Cortex of kidney (tissue), 1 donor: ENCODE measurements at places on chromosomes 13 and 19.

GRCh38 chr19:49770529-49770928 is 3.7 kb downstream of the AP2A1 start:
- DNase-seq, result no peak

- no peak for DNase-seq
Observed at GRCh38 chr13:47474326-47474725, 526.7 kb downstream of the SUCLA2 start.

DNA sequence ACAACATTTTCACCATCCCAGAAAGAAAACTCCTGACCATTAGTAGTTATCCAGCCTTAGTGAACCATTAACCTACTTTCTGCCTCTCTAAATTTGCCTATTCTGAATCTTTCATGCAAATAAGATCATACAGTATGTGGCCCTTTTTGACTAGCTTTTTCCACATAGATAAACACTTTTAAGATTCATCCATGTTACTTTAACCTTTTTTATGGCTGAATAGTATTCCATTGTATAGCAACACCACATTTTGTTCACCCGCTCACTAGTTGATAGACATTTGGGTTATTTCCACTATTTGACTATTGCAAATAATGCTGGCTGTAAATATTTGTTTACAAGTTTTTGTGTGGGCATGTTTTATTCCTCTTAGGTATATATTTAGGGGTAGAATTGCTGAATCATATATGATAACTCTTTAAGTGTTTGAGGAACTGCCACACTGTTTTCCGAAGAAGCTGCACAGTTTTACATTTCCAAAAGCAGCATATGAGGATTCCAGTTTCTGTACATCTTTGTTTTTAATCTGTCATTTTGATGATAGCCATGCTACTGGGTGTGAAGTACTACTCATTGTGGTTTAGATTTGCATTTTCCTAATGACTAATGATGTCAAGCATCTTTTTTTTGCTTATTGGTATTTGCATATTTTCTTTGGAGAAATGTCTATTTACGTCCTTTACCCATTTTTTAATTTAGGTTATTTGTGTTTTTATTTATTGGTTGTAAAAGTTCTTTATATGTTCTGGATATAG is 17.1 kb downstream of the COG6 start:
- DNase-seq, result no peak

- no peak for DNase-seq
Observed at GRCh38 chr19:38469151-38469550, 35.7 kb downstream of the RYR1 start.

DNA sequence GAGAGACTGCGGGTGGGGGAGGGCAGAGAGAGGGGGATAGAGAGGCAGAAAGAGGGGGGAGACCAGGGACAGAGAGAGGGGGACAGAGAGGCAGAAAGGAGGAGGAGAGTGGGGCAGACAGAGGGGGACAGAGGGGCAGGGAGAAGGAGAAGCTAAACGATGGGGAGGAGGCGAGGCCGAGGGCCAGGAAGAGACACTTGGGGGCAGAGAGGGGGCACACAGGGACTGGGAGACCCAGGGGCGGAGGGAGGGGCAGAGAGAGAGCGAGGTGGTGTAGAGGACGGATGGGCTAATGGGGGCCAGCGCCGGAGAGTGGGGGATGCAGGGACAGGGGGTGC is 666 bp downstream of the MEIS3 start:
- DNase-seq, result no peak

GRCh38 chr13:71274923-71275608 is 591.9 kb downstream of the DACH1 start:
- DNase-seq, result no peak

DNA sequence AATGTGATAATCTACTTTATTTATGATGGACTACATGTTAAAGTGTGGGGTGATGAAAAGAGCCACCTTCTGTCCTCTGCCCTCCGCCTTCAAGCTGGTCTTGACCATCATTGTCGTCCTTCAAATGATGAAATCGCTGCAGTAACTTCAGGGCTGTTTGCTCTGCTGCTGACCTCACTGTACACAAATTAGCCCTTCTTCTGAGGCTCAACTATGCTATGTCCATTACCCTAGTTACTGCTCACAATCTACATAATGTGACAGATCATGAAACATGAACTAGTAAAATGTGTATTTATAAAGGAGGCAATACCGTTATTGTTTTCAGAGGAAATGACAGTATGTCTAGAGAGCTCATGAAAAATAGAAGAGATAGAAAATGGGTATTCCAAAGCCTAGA is 145.9 kb downstream of the RFC3 start:
- DNase-seq, result no peak

- DNase-seq, result no peak
Observed at GRCh38 chr13:102960959-102961358, 105.3 kb downstream of the SLC10A2 start.

DNA sequence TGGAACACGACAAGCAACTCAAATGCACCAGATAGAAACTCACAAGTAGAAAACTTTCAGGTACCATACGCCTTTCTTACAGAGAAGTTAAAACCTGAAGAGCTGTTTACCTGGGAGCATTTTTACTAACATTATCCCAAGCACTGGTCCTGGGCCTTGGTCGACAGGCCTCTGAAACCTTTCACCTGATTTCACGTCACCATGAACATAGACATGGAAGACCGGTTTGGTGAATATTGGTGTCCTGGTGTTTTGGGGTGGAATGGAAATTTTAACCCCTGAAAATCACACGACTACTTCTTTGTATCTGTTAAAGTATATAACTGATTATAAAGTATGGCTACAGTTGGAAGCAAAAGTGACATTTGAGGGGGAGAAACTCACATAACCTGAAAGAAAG is 176.6 kb upstream of the ARGLU1 start:
- no peak for DNase-seq

- DNase-seq, result no peak
Observed at GRCh38 chr13:93233997-93234416, 7.4 kb downstream of the GPC6 start.

GRCh38 chr19:13118424-13119193 is 545 bp downstream of the NACC1 start:
- DNase-seq, result no peak

- peak; percentile 8 for DNase-seq
Observed at GRCh38 chr13:75458696-75459422, 23.1 kb downstream of the TBC1D4 start.

- no peak for DNase-seq
Observed at GRCh38 chr13:98681049-98681448, 71.4 kb downstream of the SLC15A1 start.

DNA sequence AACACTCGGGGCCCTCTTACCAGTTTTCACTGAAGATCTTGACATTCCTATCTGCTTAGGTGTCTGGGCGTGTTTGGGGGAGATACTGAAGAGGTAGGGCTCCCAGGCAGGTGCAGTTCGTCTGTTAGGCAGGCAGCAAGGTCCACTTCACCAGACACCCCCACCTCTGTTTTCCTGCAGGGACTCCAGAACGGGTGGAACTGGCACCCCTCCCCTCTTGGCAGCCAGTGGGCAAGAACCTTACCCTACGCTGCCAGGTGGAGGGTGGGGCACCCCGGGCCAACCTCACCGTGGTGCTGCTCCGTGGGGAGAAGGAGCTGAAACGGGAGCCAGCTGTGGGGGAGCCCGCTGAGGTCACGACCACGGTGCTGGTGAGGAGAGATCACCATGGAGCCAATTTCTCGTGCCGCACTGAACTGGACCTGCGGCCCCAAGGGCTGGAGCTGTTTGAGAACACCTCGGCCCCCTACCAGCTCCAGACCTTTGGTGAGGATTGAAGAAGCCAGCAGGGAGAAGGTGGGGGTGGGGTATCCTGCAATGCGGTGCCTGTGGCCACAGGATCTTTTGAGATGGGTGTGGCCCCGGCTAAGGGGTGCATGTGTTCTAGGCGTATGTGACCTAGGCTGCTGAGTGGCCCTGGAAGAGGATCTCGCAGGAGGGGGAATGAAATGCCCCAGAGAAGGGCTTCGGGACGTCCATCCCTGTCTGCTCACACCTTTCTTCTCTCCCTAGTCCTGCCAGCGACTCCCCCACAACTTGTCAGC is 3.3 kb upstream of the ICAM4 start:
- DNase-seq, result no peak

DNA sequence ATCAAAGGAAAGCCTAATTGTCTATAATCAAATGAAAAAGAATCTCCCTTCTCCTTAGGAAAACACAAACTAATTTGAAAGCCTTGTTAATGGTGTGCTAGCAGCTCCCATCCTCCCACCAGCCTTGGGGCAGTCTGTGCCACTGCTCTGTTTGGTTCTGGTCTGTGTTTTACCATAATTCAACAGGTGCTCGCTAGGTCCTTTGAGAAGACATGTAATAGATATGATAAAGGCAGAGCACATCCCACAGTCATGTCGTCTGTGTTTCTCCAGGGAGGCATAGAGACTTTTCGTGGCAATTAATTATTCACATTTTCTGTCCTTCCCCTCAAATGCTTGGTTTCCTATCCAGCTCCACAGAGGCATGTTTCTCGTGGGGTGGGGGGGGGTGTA is 23.8 kb downstream of the FAM124A start:
- DNase-seq, result no peak

GRCh38 chr19:43634506-43634871 is 5.2 kb downstream of the CADM4 start:
- no peak for DNase-seq

- DNase-seq, result no peak
Observed at GRCh38 chr19:50175924-50176323, 12.8 kb upstream of the IZUMO2 start.

DNA sequence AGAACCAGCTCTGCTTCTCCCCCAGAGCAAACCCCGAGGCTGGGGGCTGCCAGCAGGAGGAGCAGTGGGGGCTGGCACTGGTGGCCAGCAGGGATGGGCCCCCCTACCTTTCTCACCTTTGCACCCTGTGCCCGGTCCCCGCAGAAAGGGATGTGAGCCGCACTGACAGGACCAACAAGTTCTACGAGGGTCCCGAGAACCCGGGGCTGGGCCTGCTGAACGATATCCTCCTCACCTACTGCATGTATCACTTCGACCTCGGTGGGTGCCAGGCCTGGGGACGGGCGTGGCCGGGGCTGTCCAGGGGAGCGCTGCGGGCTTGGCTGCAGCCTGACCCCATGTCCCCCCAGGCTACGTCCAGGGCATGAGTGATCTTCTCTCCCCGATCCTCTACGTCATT is 6.6 kb downstream of the TBC1D17 start:
- no peak for DNase-seq

DNA sequence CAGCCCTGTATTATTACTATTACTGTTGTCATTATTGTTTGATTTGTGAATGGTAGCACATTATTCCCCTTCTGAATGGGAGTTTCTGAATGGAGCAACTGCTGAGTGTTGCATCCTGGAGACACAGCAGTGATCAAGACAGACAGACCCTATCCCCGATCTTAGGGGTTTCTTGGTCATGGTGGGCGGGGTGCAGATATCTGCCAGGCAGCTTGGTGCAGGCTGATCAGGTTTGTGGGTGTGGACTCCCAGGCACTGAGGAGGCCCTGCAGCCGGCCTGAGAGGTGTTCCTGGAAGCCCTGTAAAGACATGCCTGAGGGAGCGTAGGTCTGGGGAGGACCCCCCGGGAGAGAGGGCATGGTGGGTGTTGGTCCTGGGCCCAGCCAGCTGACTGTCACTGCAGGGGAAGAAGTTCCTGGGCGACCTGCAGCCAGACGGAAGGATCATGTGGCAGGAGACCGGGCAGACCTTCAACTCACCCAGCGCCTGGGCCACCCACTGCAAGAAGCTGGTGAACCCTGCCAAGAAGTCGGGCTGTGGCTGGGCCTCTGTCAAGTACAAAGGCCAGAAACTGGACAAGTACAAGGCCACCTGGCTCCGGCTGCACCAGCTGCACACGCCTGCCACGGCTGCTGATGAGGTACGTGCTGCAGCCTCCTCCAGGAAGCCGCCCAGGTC is 2.1 kb downstream of the MPND start:
- no peak for DNase-seq

DNA sequence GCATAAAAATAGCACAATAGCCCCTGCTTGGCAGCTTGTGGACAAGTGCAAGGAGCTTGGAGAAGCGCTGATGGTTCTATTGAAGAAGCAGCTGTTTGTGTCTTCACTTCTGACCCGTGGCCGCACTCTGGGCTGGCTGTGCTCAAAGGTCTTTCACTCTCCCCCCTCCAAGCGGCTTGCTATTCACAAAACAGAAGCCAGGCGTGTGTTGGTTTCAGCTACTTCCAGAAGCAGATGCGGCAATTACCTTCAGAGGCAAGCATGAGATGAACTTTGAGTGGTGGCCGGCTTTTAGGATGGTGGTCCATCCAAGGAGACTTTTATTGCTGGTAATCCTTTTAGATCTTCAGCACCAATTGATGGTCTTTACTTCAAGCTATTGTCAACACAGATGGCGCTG is 188.5 kb upstream of the ARGLU1 start:
- no peak for DNase-seq

GRCh38 chr19:9847087-9847671 is 12.1 kb downstream of the PIN1 start:
- DNase-seq, result no peak

DNA sequence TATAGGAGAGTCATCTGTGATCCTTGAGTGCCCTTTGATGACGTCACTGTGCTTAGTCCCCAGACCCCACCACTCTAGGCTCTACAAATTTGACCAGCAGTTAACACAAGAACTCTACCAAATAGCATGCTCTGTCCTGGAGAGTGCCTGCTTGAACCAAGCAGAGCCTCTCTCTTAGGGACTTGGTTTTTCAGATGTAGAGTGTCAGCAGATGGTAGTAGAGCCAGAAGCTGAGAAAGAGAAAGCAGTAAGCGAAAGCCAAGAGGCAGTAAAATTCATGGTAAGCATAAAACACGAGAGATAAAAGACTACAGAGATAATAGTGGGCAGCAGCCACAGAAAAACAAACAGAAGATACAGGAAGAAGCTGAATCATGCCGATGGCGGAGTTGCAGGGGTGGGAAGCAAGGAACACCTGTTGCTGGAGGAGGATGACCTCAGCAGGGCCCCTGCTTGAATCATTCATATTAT is 193.3 kb downstream of the SLC7A1 start:
- no peak for DNase-seq

GRCh38 chr19:31066385-31066784 is 282.9 kb downstream of the TSHZ3 start:
- DNase-seq, result no peak

DNA sequence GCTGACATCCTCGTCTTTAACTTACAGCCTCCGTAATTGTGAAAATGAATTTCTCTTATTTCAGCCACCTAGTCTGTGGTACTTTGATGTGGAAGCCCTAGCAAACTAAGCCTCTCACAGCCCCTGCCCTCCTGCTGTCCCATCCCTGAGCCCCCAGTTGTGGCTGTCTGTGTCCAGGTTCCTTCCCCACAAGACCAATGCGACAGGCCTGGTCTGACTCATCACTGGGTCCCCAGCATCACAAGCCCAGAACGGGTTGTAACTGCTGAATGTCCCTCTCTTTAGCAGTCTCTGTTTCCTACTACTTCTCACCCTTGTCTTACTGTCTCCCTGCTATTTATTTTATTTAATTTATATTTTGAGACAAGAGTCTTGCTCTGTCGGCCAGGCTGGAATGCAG is 5.7 kb downstream of the POU2F2 start:
- no peak for DNase-seq
